ENCODE measurements at places on chromosomes 12 and 14.

GRCh38 chr12:123148655-123149054 is 2.2 kb downstream of the PITPNM2 start:
- DNase-seq = no peak

GRCh38 chr14:93011141-93011529 is 88.2 kb downstream of the CHGA start:
- no peak for DNase-seq

- no peak for DNase-seq
Observed at GRCh38 chr12:92197815-92198214, 52.2 kb upstream of the BTG1 start.

DNA sequence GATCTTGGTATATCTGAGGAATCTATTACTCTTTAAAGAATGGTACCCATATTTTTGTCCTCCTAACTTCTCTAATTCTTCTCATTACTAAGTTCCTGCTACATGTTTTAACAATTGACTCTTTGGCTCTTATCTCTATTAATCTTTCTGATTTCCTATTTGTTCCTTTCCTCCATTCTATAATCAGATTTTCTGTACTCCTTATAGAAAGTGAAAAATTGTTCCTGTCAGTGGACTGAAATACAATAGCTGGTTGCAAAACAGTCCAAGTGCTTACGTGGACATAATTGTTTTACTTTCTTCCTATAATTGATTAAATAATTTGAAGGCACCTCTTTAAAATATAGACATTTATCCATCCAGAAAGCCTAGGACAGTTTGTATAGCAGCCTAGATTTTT is 86.7 kb upstream of the PTHLH start:
- no peak for DNase-seq

DNA sequence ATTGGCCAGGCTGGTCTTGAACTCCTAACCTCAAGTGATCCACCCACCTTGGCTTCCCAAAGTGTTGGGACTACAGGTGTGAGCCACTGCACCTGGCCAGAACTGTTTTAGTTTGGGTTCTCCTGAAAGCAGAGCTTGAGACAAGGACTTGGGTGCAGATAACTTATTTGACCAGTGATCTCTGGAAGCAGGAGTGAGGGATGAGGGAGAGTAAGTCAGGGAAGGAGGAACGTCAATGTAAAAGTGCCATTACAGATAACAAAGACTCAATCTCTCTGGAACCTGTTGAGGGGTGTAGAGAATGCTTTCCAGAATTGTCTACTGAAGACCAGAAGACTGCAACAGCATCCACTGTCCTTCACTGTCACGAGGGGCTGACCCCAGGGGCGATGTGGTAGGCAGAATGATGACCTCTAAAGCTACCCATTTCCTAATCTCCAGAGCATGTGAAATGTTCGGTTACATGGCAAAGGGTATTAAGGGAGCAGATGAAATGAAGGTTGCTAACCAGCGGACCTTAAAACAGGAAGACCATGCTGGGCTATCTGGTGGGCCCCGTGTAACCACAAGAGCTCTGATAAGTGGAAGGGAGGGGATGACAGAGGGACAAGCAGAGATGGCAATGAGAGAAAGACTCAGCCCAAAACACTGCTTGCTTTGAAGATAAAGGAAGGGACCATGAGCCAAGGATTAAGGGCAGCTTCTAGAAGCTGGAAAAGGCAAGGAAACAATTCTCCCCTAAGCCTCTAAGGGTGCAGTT is 207.8 kb downstream of the RBM19 start:
- DNase-seq = no peak

DNA sequence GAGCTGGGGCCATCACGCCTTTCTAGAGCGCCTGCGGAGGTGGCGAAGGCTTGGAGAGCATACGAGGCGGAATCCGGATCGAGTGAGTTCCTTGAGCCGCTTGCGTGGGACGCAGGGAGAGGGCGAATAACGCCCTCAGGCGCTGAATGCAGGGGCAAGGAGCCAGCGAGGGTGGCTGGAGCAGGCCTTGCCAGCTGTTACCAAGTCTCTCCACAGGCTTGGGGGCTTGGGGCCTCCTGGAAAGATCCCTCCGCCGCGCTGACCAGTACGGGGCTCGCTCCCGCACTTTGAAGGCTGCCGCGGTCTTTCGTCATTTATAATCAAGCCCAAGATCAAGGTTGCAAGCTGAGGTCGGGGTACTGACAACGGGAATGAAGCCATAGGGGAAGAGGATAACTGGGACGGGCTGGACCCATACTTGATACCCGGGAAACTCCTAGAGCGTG is 1.2 kb downstream of the FLRT2 start:
- DNase-seq = no peak
